Dorsolateral prefrontal cortex (tissue), 122 donors: ENCODE measurements at places on chromosomes 11 and 22. TPM values are rescaled to one million over a fixed set of nuclear protein-coding genes. Genes with fewer than 3 reads are reported as not detected.

PSMC3 gene
- 120 TPM for total RNA-seq

LRP4 gene
- 103 TPM for total RNA-seq

CD44 gene
- 6.5 TPM for total RNA-seq

PKNOX2 gene
- total RNA-seq = 65.7 TPM
